ENCODE measurements at places on chromosomes 12 and 14.

DNA sequence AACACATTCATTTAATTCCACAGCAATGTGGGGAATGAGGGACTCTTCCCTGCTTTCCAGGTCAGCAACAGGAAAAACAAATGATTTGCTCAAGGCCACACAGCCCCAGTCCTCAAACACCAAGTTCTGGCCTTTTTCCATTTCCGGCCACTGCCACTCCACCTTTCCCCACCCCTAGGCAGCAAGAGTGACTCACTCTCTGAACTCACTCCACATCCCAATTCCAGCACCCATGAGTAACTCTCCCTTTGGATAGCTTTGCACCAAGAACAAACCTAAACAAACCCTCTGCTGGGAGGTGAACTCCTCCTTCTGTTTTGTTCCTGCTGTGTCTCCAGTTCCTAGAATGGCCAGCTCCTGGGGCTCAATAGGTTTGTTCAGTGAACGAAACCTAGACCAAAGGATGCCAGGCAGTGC lies 30.4 kb upstream of the PLEKHG6 start:
- DNase-seq, result no peak

DNA sequence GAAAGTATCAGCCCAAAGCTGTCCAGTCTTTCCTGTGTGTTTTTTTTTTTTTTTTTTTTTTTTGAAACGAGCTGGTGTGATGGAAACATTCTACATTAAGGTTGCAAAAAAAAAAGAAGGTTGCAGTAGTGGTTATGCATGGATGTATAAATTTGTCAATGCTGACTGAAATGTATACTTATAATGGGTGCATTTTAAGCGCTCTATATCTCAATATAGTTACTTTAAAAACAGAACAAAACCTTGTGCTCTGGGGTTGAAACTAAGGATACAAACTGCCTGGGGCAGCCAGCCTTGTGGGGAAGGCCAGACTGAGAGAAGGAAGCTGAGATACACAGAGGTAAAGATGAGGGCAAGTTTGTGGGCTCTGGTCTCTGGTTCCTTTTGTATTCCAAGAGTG lies 87.3 kb upstream of the RMST start:
- DNase-seq, result no peak

DNA sequence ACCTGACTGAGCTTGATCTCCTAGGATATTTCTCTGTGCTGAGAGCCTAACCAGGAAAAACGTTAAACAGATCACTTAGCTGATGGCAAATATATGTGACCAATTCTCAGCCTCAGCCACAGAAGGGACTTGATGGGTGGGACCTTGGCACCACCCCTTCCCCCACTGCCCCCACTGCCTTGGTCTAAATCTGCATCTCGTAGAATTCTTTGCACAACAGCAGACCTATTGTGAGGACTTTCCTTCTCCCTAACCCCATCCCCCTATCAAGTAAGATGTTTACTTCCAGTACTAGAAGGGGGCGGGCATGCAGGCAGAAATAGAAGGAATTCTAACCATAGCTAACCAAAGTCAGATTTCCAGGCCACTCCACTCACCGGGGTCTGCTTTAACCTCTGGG lies 313.2 kb downstream of the PCNX1 start:
- DNase-seq, result no peak

- no peak for DNase-seq
These were observed 40.6 kb downstream of the ANO2 start for GRCh38 chr12:5904441-5904840.

DNA sequence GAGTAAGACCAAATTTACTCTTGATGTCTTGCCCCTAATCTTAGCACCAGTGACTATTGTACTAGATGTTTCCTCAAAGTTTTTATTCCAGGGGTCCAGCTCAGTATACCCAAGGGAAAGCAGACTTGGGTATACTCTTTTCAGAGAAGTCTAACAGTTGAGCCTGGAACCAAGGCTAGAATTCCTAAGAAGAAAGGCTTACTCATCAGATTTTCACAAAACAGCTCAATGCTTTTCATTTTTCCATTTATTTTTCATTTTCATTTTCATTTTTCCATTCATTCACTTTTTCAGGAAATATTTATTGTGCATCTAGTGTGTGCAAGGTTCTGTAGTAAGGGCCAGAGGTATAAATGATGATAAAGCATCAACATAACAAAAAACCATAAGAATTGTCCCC lies 143.2 kb downstream of the PHLDA1 start:
- no peak for DNase-seq

DNA sequence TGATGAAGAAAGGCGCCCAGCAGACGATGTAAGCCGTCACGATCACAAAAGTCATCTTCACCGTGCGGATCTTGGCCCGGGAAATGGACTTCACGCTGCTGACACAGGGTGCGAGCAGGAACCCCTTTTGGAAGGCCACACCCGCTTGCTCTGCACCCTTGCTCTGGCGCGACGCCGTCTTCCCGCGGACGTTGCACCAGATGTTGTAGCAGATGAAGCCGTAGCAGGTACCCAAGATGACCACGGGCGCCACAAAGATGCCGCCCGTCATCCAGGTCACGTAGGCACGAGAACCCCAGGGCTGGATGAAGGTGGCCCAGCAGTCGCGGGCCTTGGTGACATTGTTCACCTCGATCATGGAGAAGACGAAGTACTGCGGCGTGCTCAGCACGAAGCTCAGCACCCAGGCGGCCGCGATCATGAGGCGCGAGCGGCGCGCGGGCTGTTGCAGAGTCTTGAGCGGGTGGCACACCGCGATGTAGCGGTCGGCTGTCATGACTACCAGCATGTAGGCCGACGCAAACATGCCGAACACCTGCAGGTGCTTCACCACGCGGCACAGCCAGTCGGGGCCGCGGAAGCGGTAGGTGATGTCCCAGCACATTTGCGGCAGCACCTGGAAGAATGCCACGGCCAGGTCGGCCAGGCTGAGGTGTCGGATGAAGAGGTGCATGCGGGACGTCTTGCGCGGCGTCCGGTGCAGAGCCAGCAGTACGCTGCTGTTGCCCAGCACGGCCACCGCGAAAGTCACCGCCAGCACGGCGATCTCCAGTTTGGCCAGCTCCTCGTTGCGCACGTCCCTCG lies 890 bp downstream of the AVPR1A start:
- DNase-seq, result no peak

DNA sequence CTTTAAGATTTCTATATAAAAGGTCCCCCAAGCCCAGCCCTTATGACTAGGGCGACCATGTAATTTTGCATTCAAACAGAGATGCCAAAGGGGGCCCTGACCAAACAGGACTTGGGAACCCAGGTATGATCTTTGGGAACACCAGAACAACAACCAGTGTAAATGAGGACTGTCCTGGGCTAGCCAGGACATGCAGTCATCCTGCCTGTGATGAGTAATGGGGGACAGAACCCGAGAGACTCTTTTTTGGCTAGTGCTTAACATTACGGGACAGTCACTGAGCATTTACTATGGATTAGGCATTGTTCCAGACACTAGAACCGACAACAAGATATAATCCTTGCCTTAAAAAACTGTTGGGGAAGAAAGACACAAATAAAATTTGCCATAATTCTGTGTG lies 337.3 kb downstream of the CACNA1C start:
- DNase-seq, result no peak

DNA sequence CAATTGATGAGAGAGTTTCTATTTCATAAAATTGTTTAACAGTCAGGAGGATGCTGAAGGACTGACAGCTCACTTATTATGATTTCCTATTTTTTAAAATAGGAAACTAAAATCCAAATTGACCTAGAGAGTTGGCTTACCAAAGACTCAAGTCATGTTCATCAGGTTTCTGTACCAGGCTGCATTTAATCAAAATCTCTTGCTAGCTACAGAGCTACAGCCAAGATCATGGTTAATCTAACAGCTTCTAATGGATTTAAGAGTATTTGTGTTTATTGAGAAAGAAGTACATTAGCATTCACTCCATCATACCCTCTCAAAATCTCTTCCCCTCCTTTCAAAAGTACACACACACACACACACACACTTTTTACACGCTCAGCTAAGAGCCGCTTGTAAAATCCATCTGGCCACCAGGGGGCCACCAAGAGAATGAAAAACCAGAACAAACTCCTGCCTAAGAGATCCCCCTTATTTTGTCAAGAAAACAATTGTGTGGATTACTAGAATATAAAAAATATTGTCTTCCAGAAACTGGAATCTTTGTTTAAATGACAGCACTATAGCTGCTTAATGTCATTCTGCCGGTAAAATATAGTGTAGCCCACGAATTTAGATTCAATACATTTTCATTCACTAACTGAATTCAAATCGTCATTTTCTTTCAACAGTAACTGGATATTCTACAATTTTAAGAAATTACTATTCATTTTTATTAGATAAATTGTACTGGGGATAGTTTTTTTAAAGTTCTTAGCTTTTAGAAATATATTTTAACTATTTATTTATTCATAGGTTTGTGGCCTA lies 334.0 kb downstream of the BTG1 start:
- DNase-seq, result peak; percentile 76

DNA sequence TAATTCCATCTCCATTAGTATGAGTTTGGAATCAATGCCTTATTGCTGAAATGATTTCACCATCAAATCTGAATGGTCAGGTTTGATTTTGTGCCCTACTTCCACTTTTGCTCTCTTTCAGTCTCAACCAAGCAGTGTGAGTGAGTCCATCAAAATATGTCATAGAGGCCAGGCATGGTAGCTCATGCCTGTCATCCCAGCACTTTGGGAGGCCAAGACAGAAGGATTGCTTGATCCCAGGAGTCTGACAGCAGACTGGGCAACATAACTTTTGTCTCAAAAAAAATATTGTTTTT lies 22.0 kb upstream of the HSP90B1 start:
- DNase-seq, result no peak

GRCh38 chr12:18320036-18320617 lies 58.8 kb downstream of the PIK3C2G start:
- DNase-seq, result peak; percentile 88

- no peak for DNase-seq
These were observed 11.1 kb upstream of the PIP4K2C start for GRCh38 chr12:57579677-57580465.

DNA sequence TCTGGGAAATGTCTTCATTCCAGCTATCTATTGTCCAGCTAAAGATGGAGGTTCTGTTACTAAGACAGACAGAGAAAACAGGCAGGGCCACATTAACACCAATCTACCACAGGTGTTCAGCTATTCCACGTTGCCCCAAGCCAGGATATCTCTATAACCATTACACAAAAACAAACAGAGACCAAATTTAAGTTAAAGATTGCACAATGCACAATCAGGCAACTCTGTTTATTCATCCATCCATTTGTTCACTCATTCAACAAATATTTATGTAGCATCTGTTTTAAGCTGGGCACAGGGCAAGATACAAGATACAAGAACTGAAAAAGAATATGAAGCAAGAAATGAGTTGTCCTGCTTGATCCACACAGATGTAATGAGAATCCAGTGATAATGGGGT lies 629.0 kb downstream of the MED13L start:
- no peak for DNase-seq

DNA sequence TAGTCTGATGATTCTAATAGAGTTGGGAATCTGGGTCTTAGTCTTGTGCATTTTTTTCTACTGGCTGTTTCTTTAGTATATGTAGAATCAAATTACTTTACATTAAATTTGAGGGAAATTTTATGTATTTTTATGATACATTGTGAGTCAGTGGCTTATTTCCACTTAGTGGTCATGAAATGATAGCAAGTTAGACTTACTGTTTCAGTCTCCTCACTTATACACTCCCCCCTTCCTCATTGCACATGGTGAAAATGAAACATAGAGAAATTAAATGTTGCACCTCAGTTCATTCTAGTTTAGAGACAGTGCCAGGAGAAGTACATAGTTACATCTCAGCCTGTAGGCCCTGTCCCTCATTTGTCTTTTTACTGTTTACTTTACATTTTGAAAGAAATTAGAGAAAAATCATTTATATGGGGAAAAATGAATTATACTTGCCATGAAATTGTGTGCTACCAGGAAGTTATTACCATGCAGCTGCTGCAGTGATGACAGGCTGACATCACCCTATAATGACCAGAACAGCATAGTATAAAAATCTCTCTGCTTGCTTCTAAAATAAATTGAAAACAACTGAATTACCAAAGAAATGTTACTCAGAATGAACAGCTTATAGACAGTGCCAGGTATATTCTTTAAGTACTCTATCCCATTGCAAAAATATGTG lies 113.2 kb downstream of the TRMT5 start:
- no peak for DNase-seq

GRCh38 chr12:130796985-130797686 lies 41.9 kb downstream of the STX2 start:
- no peak for DNase-seq

- DNase-seq, result no peak
These were observed 77.6 kb downstream of the LGMN start for GRCh38 chr14:92670643-92671366.

- no peak for DNase-seq
These were observed 1.5 kb upstream of the IGF1 start for GRCh38 chr12:102481705-102482425.

DNA sequence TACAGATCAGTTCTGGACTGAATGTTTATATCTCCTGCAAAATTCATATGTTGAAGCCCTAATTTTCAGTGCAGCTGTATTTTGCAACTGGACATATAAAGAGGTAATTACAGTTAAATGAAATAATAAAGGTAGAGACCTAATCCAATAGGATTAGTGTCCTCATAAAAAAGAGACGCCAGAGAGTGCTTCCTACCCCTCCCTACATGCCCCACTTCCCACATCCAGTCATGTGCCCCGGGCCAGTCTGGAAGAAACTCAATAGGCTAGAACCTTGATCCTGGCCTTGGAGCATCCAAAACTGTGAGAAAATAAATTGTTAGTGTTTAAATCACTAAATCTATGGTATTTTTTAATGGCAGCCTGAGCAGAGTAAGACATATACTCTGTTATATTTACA lies 172.3 kb downstream of the ALG10B start:
- no peak for DNase-seq

- no peak for DNase-seq
These were observed 159.3 kb downstream of the TTC8 start for GRCh38 chr14:88983755-88984154.

- peak; percentile 61 for DNase-seq
These were observed 345.6 kb downstream of the PAWR start for GRCh38 chr12:79344855-79345847.

GRCh38 chr14:70780396-70781075 lies 28.8 kb downstream of the MAP3K9 start:
- peak; percentile 75 for DNase-seq

DNA sequence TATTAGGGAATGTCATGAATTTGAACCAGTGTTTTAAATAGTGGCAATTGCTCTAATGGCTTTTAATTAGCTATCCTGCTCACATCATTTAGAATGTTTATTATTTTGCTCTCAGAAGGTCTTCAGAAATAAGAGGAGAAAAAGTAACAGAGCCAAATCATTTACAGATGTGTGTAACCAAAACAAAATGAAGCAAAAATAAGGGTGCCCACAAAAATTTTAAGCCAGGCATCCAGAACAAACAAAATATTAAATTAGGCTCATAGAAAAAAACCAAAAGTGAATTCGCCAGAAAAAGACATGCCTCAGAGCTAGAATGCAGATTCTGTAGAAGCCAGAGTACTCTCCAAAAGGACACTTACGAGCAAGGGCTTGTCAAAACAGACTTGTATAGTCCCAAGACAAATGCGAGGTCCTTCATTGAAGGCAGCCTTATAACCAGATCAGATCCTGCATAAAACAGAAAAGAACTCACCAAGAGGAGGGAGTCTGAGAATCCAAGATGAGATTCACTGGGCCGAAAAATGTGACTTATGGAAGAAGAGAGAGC lies 20.2 kb upstream of the SERPINA1 start:
- no peak for DNase-seq

GRCh38 chr12:66320996-66321395 lies 18.7 kb downstream of the HELB start:
- DNase-seq, result no peak
